Activated CD4-positive, alpha-beta T cell treated with anti-CD3 and anti-CD28 coated beads, Interleukin-10, Interleukin-2, amounts not matched to agents 100 ng/mL and 50 ng/mL, durations not matched to agents 16 hours and 8 hours (primary cell): ENCODE measurements at places on chromosomes 5 and 9.

- no peak for DNase-seq
Observed at GRCh38 chr5:94432499-94432898, 185.9 kb downstream of the KIAA0825 start.

DNA sequence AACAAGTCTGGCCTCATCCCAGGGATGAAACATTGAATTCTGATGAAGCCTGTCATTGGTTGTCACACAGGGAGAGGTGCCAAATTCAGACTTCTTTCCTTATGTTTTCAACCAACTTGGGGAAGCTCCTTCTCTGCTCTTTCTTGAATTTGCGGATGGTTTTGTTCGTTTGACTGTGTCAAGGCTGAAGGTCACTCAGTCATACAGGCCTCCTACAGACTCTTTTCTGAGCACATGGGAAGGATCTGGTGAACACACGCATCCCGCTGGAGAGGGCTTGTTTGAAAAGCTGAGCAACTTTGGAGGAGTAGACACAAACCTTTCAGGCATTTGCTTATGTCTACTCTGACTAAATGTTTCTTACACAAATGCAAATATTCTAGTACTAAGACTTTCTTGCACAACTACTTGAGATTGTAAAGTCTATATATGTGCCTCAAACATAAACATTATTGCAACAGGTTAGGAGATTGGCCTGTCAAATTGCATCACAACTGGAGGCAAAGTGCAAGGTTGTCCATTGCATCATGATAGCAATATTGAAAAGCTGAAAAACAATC is 151.5 kb upstream of the NR3C1 start:
- no peak for DNase-seq

DNA sequence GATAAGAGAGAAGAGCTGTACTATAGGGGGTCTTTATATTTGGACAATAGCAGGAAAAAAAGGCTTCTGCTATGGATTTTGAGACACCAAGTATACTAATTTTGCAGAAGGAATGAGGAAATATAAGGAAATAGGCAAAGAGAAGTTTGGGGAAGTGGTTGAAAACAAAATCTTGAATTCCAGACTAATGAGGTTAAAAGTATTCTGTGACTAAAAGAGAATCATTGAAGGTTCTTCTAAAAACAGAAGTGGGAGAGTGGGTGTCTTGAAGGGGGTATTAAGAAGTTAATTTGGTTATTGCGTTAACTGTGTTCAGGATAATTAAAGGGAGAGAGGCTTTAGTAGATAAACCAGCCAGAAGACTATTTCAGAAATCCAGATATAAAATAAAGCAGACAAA is 148.7 kb downstream of the RFK start:
- DNase-seq: no peak

DNA sequence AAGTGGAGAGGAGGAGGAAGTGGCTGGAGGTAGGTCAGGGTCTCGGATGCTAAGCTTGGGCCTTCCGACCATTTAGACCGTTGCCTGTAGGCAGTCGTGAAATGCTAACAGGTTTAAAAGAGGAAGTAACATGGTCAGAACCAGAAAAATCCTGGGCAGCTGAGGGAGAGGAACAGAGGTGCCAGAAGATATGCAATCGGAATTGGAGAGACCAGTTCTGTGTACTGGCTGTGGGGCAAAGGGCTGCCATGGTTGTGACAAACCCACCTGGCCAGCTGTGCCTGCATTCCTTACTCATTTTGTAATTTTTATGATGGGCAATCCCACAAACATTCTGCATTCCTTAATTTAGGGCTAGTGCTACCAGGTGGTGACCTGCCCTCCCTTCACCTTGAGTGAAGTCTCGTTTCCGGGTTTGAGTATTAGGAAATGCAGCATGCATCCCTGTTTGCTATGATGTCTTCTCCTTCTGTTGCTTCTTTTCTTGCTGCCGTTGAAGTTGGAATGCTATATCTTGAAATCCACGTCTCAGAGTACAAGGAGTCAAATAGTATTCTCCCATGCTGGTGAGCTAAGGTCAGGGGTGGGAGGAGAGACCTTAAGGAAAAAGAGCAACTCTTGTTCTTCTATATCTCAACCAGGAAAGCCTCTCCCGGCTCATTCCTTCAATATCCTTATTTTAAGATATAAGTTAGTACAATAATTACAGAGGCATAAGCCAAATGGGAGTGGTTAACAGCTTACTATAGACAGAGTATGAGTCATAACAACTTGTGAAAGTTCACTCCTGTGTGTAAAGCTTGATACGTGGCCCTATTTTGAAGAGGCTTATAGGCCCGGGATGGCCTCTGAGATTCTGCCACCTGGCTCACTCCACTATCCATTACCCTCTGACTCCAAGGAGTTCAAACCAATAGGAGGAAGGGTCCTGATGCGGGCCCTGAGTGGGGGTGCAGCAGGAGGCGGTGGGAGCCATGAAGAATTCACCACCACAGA is 37.0 kb downstream of the B4GALT1 start:
- DNase-seq: peak; percentile 74

GRCh38 chr9:108182950-108183381 is 672.8 kb downstream of the ACTL7B start:
- DNase-seq: no peak
